ENCODE measurements at places on chromosomes 3 and 15.
A peak's percentile ranks its signal among the peaks of the same experiment; 100 is the strongest.

GRCh38 chr15:48634893-48635292 lies 10.6 kb downstream of the FBN1 start:
- no peak for DNase-seq

DNA sequence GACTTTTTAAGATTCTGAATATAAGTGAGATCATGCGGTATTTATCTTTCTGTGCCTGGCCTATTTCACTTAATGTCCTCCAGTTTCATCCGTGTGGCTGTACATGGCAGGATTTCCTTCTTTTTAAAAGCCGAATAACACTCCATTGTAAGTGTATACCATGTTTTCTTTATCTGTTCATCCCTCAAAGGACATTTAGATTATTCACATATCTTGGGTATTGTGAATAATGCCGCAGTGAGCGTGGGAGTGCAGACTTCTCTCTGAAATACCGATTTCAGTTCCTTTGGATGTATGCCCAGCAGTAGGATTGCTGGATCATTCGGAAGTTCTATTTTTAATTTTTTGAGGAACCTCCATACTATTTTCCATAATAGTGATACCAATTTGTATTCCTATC lies 136.1 kb downstream of the APBA2 start:
- no peak for DNase-seq

DNA sequence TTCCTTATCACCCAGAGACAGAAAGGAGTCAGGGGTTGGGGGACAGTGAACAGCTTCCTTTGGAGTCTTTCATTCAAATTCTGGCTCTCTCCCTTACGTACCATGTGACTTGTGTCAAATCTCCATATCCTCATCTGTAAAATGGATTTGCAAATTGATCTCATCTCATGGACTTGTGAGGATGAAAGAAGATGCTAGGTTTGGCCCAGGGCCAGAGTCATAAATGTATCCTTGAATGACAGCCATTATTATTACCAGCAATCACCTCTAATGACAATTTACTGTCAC lies 67.8 kb upstream of the POLG start:
- no peak for DNase-seq

DNA sequence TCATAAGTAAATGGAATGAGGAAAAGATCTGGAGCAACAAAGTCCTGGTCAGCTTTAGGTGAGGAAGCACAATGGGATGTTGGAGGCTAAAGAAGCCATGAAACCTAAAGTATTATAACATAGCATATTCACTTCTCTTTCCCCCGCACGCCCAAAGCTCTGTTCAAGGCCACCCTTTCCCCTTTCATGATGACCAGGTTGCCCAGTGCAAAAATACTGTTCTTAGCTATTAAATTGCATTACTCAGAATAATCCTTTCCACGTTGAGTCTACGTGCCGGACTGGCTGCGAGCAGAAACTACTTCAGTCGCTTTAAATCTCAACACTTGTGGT lies 589 bp upstream of the MAPKBP1 start:
- DNase-seq = no peak

GRCh38 chr3:80232760-80233159 lies 465.0 kb upstream of the ROBO1 start:
- DNase-seq = no peak

DNA sequence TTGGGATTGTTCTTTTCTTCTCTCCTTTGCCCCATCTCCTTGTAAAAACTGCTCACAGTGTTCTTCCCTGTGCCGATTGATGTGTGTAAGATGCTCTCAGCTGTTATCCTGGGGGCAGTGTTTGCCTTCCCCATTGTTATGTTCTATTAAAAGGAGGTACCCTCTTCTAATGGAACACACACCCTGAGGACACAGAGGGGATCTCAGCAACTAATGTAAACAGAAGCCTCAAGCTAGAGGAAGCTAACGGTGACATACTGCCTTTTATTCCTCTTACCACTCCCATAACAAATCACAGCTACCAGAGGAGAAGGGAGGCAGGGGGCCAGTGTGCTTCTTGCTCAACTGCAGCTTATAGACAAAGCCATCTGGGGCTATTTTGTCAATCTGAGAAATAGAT lies 2.2 kb downstream of the TAGLN3 start:
- DNase-seq = no peak

DNA sequence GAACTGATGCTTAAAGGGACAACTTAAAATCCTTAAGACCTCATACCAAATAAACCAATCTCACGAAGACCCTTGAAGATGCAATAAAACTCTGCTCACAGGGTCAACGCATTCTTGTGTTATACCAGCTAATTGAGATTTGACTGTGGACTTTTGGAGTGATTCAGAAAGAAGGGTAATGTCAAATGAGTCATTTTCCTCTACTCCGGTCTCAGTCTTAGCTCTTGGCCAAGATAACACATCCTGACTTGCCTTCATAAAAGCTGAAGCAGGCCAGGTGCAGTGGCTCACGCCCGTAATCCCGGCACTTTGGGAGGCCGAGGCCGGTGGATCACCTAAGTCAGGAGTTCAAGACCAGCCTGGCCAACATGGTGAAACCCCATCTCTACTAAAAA lies 3.8 kb downstream of the PKM start:
- peak; percentile 83 for DNase-seq

DNA sequence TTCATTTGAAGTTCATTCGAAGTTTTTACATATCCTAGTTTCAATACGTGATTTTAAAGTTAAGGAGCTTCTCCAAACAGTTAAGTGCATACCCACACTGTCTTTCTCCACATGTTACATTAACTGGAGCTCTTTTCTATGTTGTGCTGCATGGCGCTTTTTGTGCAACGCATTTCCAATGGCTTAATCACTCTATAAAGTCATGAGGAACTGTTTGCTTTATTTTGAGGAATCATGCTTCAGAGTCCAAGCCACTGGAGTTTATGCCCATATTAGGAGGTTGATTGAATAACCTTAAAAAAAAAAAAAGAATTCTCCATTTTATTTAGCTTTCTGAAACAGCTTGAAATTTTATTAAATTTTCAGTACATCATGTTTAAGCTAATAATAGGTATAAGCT lies 109.4 kb upstream of the MBNL1 start:
- no peak for DNase-seq

- no peak for DNase-seq
Observed at GRCh38 chr3:107740992-107741896, 218.5 kb downstream of the BBX start.

DNA sequence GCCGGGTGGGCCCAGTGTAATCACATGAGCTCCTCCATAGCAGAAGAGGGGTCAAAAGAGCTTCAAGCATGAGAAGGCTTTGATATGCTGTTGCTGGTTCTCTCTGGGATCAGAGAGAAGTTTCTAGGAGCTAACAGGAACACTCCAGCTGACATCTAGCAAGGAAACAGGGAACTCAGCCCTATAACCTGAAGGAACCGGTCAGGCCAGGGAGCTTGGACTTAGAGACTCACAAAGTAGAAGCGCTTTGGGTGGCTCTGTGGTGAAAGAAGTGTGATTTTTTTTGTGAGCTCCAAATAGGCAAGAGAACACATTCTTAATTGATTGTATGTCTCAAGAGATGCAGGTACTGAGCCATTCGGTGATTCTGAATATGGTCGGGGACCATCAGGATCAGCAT lies 26.2 kb upstream of the EPHB1 start:
- no peak for DNase-seq

DNA sequence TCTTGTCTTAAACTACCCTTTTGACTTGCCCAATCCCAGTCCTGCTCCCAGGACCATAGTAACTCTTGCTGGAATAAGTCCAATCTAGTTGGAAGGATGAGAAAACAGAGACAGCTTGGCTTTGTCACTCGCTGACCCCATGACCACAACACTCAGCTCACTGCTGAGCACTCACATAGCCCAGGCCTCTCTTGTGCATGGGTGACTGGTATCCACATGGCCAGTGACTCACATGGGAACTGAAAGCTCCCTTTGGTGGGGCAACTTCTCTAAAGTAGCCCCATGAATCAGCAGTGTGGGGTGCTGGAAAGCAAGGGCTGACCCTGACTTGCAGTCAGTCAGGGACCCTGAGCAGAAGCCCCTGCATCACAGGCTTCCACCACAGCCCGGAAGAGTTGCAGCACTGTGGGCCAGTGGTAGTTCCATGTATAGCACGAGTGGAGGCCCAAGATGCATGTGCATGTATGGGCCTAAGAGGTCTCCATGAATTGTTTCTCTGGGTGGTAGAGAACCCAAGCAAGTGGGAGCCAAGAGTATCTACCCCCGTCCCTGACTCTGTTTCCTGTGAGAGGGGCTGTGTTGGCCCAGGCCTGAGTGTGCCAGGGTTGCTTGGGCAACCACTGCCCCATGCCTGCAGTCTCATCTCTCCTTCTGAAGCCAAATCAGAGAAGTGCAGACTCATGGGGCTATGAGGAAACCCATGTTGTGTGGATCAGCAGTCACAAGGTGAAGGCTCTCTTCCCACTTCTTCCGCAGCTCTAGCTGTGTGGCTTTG lies 62.1 kb upstream of the XCR1 start:
- DNase-seq = peak; percentile 65

- no peak for DNase-seq
Observed at GRCh38 chr3:47950453-47951169, 65.6 kb downstream of the MAP4 start.

DNA sequence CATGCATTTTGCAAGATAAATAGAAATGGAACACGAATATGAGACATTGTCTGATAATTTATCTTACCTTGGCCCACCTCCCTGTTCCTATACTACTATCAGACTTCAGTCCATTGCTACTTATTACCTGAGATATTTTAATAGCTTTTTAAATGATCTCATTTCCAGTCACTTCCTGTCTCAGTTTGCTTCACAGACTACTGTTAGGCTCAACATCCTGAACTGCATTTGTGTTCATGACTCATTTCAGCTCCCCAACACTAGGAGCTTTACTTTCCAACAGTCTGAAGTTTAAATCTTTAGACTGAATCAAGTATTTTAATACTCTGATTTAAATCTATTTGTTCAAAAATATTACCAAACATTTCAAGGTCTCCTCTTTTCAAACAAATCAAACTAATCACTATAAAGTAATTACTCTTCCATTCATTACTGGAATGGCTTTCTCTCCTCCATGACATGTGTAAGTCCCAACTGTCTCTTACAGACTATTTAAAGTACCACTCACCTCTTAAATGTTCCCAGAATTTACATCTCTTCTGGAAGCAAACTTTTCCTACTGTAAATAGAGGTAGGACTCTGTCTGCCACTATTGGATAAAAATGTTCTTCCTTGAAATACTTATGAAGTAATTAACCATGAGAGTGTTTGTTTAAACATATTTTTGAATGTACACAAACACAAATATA lies 1277.6 kb downstream of the ZPLD1 start:
- DNase-seq = no peak

DNA sequence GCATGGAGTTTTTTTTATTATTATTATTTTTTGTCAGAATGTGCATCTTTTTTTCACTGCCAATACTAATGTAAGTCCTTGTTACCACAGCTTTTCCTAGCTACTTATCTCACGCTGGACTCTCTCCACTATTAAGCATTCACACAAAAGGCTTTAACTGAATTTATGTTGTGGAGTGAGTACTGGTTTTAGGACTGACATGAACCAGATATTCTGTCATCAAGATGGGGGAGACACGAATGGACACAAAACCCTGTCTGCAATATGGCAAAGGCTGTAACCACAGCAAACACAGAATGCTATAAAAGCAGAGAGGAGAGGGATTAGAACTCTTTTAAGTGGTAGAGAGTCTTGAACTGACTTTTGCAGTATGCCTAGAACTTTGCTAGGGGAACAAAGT lies 592.2 kb upstream of the TBL1XR1 start:
- DNase-seq = no peak

DNA sequence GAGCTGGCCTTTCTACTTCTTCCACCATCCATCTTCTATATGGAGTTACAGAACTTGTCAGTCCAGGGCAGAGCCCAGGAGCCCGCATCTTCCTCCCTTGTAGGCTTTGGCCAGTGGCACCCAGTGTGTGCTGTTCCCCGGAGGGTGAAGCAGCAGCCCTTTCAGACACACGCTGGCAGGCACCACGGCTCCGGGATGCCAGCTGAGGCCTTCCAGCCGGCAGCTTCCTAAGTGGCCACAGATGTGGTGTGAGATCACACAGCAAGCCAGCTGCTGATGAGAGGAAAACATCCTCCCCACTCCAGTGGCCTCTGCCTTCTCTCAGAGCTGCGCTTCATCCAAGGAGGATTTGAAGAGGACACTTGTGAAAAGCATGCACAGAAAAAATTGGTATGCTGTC lies 24.1 kb downstream of the CRABP1 start:
- DNase-seq = no peak

DNA sequence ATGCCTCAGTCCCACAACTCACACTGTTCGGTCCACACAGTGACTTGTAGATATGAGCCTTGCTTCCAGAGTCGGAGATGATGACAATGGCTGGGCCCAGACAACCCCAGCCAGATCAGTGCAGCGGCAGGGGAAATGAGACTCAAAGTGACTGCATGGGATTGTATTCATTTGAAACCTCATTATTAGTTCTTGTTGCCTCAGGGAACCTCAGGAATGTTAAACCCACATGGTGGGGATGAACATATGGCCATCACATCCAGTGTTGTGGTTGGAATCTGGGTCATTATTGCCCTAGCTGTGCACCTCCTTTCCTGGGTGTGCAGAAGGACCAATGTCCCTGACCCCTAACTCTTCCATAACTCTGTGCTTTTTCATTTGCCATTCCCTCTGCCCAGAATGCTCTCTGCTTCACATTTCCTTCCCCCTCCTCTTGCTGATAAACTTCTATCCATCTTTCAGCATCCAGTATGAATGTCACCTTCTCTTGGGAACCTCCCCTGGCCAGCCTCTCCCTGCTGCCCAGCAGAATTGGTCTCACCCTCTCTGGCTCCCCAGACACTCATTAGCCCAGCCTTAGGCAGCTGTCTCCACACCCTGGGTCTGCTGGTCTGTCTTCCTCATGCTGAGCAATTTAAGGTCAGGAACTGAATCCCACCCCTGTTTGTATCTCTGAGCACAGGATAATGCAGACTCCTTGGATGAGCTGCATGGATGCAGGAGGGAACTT lies 67.0 kb upstream of the TNFAIP8L3 start:
- DNase-seq = no peak

DNA sequence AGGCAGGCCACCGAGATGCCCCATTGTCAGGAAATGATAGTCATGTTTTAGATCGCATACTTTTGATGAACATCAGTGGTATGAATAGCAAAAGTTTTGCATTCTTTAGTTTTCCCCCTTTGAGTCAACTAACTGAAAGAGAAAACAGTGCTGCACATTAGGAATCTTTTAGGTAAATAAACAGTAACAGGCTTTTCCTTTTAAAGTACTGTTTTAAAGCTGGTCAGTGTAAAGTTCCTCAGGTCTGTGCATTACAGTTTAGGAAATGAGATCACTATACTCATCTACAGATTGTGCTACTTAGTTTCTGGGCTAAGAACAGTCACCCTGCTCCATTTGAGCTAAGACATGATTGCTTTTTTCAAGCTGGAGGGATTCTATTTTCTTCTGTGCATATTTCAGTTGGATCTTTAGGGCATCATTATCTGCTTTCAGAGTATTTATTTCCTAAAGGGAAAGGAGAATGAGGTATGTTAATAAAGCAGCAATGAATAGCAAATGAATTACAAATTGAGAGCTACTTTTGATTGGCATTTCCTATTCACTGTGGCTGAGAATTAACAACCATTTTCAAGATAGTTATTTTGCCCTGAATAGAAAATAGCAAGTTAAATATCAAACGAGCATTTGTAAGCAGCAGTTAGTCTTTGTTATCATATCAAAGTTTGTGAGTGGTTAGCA lies 36.5 kb downstream of the FAM98B start:
- DNase-seq = no peak
